ENCODE measurements at places on chromosomes 12 and 14.
A peak's percentile ranks its signal among the peaks of the same experiment; 100 is the strongest.

DNA sequence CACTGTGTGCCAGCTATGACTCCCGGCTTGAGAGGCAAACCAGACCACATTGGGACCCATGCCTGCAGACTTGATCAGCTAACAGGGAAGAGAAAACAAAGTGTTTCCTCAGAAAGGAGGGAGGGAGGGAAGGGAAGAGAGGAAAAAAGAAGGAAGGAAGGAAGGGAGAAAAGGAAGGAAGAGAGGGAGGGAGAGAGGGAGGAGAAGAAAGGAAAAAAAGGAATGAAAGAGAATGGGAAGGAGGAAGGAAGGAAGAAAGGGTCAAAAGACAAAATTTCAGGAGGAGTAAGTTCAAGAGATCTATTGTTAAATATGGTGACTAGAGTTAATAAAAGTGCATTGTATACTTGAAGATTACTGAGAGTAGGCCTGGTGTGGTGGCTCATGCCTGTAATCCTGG, 18.9 kb downstream of the FIGNL2 start:
- no peak for DNase-seq

DNA sequence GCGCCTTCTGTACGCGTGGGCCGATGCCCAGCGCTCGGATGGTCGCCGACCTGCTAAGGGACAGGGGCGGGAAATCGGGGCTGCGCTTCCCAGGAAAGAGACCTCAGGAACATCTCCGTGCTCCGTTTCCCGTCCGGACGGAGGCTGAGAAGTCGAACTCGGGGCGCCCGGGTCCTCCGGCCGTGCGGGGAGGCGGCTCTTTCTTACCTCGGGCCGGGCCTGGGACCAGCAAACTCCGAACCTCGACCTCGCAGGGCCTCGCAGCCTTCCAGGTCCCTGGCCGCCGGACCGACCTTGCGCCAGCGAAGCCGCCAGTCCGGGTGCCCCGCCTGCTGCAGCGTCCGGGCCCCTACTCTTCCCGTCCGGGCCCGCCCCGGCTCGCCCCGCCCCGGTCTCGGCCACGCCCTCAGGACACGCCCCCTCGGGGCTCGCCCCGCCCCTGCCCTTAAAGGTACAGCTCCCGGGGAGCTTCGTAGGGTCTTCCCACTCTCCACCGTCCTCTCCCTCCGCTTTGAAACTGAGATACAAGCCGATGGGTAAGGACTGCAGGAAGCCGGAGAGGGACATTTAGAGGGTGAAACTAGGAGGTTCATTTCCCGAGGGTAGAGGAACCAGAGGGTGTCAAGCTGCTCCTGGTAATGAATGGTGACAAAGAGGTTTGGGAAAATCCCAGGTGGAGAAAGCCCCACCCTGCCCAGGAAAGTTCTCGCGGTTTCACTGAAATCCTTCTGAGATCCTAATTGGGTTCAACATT, at the start of gene SLC8B1:
TSS of gene SLC8B1 (minus strand) at position 324 of the 754 bp plus-strand sequence. CDS start 2,231 bp downstream, outside the sequence.
- peak; percentile 64 for DNase-seq

- DNase-seq, result no peak
Measured at GRCh38 chr14:104797115-104798044, 1.8 kb upstream of the AKT1 start.

DNA sequence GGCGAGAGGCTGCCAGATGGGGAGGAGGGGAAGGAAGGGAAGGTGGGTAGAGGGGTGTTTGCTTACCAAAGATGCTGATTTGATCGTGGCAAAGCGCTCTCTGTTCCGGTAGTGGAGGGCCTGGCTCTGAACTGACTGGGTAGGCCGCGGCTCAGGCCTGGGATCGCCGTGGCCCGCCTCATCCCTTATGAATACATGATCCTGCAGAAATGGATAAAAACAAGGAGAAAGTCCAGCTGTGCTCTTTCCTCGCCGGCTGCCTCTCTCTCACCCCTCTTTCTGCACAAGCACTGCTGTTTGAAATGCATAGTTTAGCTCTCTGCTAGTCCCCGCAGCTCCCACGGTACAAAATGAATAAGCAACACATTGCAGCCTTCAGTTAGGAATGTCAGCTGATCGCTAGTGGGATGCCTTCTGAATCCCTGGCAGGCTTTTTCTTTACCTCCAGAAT, 53.8 kb downstream of the PEBP1 start:
- DNase-seq, result no peak

DNA sequence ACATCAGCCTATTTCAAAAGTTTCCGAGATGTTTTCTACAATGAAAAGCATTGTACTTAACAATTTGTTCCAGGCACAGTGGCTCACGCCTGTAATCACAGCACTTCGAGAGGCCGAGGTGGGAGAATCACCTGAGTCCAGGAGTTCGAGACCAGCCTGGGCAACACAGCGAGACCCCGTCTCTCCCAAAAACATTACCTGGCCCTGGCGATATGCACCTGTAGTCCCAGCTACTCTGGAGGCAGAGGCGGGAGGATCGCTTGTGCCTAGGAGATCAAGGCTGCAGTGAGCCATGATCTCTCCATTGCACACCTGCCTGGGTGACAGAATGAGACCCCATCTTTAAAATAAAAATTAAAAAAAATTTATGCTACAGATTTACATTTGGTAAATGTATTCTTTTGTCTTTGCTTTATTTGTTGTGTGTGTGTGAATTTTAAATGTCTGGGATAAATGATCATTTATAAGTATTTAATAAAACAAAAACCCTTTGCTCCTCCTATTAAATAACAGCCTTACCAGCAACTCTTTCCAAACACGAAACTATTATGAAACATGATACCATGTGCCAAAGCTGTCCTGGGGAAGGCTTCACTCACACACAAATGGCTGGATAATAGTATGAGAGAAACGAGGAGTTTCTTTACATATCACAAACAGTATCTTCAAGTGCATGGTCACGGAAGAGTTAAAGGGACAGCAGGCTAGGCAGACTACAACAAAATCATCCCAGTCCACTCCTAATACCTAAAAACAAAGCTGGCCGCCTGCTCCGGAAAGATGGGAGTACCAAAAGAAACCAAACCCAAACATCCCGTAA, 1.1 kb downstream of the ATXN3 start:
- no peak for DNase-seq

DNA sequence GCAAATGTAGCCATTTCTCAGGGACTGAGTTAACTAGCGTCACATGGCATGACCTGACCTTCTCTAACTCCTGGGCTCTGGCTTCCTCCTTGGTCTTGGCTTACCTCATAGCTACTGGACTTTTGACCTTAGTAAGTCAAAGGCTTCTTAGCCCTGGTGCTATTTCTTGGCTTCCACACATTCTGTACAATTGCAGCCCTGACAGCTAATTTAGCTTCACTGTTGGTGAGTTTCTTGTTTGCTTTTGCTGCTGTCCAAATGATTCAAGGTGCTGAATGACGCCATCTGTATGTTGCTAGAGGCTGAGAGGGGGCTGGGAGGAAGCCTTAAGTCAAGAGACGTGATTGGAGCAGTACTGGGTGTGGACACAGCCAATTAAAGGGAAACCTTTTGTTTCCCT, 202.7 kb downstream of the PRKD1 start:
- no peak for DNase-seq

- DNase-seq, result no peak
Measured at GRCh38 chr14:56857216-56857615, 46.9 kb upstream of the OTX2 start.

- DNase-seq, result no peak
Measured at GRCh38 chr12:78725951-78726580, 138.5 kb upstream of the SYT1 start.

GRCh38 chr14:34723867-34724266, 9.5 kb upstream of the CFL2 start:
- DNase-seq, result no peak

DNA sequence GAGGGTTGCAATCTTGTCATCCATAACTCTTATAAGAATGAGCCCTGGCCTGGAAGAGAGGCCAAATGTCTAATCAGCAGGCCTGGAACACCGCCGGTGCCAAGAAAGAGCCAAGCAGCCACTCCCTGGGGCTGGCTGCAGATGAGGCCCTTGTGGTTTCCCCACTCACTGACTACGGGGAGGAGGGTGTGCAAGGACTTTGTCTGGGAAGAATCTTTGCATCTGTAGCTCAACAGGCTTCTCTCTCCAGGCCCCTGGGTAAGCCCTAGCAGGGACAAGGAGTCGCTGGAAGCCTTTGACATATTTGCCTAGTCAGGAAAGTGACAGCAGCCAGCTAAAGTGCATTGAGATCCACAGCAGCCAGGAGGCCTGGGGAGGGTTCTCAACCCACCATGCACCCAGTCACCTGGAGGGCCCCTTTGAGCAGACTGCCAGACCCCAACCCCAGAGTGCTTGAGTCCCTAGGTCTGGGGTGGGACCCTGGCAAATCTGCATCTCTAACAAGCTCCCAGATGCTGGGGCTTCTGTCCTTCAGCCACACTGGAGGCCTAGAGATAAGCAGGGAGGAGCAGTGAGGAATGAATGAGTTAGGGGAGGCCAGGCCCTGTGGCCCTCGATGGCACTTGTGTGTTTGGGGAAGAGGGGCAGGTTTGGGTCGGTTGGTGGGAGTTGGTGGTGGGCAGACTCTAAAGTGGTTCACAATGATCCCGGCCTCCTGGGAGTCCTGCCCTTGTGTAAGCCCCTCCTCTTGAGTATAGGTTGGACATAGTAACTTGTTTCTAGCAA, 13.9 kb upstream of the LRTM2 start:
- no peak for DNase-seq

GRCh38 chr12:32541754-32542374, 137.2 kb upstream of the DNM1L start:
- DNase-seq, result no peak

DNA sequence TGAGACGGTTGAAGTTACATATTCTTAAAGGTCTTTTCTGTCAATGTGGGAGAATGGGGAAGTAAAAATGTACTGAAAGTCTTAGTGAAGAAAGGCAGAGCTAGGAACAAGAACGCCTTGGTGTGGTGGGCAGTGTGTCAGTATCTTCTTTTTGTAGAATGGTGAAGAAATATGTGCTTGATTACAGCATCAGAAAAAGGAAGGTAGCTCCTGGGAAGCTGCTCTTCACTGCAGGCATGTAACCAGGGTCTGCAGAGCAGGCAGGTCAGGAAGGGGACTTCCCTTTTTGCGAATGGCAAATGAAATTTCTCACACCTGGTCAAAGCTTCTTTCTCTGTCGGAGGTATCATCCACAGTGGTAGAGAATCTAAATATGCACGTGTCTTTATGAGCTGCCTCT, 226.2 kb downstream of the ADAMTS20 start:
- DNase-seq, result no peak

DNA sequence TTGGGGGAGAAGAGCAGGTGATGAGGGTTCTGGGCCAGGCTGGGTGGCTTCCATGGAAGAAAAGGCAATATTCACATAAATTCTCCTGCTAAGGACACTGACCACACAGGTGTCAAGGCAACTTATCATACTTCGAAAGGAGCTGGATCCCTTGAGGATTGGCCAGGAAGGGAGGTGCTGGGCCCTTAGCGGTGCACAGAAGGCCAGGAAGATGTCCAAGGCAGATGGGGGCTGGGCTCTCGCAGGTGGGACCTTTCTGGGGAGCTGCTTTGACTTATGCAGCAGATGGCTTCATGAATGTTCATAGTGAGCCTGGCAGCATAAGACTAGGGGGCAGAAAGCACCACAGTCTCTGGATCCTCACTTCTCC, 3.9 kb downstream of the CD63 start:
- DNase-seq, result no peak

- no peak for DNase-seq
Measured at GRCh38 chr12:12282761-12283425, 16.0 kb upstream of the LRP6 start.

- DNase-seq, result no peak
Measured at GRCh38 chr14:99356031-99356608, 84.1 kb upstream of the BCL11B start.

GRCh38 chr14:53048631-53049030, 97.8 kb upstream of the FERMT2 start:
- no peak for DNase-seq

DNA sequence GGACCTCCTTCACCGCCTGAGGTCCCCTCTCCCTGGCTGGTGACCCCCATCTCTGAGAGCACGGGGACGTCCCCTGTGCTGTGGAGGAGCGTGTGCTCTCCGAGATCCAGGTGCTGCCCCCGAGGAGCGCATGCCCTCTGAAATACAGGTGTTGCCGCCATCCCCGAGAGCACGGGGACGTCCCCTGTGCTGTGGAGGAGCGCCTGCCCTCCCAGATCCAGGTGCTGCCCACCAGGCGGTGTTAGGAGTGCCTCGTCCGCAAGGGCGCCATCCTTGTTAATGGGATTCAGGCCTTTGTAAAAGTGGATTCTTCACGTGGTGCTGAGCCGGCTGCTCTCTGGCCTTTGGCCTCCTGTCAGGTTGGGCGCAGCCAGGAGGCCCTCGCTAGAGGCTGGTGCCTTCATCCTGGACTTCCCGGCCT, 10.1 kb downstream of the NOC4L start:
- peak; percentile 51 for DNase-seq

- DNase-seq, result no peak
Measured at GRCh38 chr12:95982602-95983001, 13.5 kb downstream of the HAL start.

DNA sequence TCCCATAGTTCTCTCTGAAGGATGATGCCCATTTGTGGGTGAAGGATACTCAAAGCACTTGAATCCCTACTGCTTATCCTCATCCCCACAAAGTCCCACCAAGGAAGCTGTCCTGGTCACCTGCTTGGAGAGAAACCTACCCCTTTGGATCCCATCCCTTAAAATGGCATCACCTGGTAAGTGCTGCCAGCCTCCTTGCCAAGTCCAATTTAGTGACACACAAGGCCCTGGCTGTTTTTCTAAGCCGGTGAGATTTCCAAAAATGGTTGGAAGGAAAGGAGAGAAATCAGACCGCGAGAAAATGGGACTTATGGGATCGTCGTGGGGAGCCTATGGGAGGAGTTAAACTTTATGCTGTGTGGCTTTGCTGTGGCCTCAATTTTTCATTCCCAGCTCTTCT, 358.2 kb downstream of the FUT8 start:
- no peak for DNase-seq

- DNase-seq, result no peak
Measured at GRCh38 chr12:95195122-95195521, 22.1 kb downstream of the FGD6 start.

DNA sequence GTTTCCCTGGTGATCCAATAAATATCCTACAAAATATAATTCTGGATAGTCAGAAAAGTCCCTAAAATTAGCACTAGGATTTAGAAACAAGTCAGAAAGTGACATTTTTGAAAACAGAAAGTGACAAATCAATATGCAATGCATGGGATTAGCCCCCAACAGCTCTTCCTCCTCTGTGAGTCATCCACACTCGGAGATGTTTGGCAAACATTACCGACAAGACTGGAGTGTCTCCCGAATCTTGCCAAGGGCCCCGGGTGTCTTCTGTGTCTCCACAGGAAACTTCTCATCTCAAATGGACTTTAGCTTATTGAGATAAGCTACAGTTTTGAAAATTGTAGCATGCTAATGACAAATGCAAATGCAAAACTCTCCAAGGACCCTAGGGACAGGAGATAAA, 398.9 kb upstream of the CCDC196 start:
- DNase-seq, result no peak

- DNase-seq, result no peak
Measured at GRCh38 chr12:88994537-88994936, 357.8 kb downstream of the DUSP6 start.

GRCh38 chr14:56797569-56798446, 12.5 kb downstream of the OTX2 start:
- DNase-seq, result no peak

DNA sequence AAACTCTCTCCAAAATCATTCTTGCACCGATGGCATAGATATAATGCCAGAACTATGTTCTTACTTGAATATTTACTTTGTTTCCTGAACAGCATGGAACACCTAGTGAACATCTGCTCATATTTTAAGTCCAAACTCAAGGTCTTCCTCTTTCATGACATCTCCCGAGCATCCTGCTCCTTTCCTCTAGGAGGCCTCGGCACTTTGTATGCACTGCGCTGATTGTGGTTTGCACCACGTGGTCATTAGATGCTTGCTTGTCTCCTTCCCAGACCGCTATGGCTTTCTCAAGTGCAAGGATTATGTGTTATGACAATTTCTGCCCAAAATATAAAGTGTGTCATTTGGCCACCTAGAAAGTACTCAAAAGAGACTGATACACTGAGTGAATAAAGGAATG, 912.0 kb downstream of the GALC start:
- DNase-seq, result no peak
